ENCODE measurements at places on chromosomes 5 and 9.

DNA sequence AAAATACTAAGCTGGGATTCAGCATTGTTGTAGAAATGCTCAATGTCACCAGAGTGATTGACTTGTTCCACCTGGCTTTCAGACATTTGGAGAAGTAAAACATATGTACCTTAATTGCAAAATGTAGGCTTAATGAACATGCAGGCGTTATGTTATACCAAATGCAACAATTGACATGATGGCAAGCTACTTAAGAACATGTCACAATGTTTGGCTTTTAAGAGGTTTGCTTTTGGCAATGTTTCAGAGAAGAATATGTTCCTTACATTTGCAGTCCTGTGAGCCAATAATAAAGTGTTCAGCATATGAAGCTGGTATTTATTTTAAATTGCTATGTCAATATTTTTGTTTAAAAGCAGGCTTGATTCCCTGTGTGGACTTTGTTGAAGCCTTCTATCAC lies 111.7 kb upstream of the NUDT12 start:
- no peak for DNase-seq

GRCh38 chr9:35367451-35367850 lies 122.5 kb upstream of the RUSC2 start:
- no peak for DNase-seq

GRCh38 chr9:132801659-132802058 lies 76.4 kb downstream of the AK8 start:
- no peak for DNase-seq

DNA sequence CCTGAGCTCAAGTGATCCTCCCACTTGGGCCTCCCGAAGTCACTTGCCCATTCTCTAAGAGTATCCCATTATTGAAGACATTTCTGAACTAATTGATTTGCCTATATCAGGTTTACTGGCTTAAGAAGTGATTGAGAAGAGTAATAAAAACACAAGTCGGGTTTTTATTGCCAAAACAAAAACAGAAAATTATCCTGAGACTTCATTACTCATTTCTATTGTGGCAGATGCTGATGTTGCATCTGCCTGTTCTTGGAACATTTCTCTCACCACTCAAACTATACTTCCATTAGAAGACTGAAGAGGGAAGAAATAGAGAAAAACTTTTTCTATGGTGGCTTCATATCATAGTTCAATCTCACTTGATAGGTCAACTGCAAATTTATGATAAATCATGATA lies 41.9 kb upstream of the PLPP1 start:
- no peak for DNase-seq

DNA sequence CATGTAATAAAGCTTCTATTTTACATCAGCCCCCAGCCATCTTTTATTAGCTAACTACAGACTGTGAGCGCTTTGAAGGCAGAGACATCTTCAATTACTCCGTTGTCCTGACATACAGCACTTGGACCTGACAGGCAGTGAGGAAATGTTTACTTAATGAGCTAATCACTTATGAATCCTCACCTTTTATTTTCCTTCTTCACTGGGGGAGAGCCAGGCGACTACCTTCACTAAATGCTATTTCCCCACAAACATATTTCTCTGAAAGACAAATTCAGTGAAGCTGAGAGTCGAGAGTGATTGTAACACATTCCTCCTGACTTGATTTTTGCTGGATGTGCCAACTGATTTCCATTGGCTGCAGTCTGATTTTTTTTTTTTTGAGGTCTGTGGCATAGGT lies 192.1 kb upstream of the CLINT1 start:
- DNase-seq: no peak

- DNase-seq: no peak
These were observed 5.5 kb downstream of the TMEM8B start for GRCh38 chr9:35834260-35835215.

All from DND-41 (cell line).